Progenitor cell of endocrine pancreas (in vitro differentiated cells): ENCODE measurements at places on chromosomes 12 and 14. TPM values are rescaled to one million over a fixed set of nuclear protein-coding genes. Genes with fewer than 3 reads are reported as not detected.
A peak's percentile ranks its signal among the peaks of the same experiment; 100 is the strongest.

DNA sequence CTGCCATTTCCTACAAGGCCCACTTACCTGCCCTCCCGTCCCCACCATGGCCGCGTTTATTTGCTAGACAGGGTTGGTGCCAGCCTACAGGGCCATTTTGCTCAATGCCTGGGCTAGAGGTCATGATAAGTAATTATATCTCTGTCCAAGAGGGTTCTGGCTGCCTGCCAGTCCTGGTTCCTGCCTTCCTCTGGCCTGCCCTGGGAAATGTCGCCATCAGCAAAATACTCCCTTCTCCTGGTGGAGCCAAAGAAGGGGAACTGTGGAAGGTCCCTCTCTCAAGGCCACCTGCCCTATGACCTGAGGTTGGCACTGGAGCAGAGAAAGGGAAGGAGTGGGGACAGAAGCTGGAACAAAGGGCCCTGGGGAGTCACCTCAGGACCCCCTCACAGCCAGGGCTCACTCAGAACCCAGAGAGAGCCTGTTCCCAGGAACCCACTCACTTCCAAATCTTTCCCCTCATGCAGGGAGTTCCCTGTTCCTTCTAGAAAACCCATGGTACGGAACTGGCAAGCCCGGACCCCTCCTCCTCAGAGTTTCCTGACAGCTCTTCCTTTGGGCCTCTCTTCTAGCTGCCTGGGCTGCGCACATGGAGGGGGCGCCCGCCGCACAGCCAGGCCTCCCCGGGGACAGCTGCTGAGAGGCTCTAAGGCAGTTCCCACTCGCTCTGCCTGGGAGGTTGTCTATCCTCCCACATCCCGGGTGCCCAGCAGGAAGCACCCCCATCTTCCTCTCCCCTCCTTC, 280.5 kb downstream of the DPF3 start:
- no peak overlapping the region for H3K27ac ChIP-seq
- peak; percentile 4 for DNase-seq
- H3K27me3 ChIP-seq, result peaks cover 19% of the 10 kb centered on the region
- no peaks in the 10 kb centered on the region for H3K36me3 ChIP-seq
- H3K4me3 ChIP-seq, result no peak overlapping the region
- H3K4me1 ChIP-seq, result peaks cover 9% of the 10 kb centered on the region

GRCh38 chr12:106506691-106507090, 76.1 kb upstream of the RFX4 start:
- no peak overlapping the region for H3K27ac ChIP-seq
- no peak overlapping the region for H3K4me3 ChIP-seq
- no peaks in the 10 kb centered on the region for H3K27me3 ChIP-seq
- no peaks in the 10 kb centered on the region for H3K4me1 ChIP-seq

DNA sequence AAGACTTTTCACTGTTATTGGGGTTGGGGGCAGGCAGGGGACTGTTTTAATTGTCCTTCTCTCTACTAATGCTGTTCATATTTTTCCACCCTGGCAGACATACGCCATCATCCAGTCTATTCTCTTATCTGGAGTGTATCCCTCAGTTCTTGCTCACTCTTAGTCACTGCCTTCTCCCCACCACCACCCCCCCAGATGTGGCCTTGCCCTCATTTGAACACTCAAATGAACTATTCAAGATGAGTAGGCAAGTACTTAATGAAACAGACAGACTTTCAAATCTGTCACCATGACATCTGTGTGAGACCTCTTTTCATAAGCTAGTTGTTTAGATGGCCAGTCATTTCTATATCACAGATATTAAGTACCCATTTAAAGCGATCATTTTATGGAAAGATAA, 10.1 kb downstream of the NUDT4 start:
- peaks cover 13% of the 10 kb centered on the region for H3K36me3 ChIP-seq
- H3K4me1 ChIP-seq, result peaks cover 23% of the 10 kb centered on the region
- H3K4me3 ChIP-seq, result no peak overlapping the region

HOMEZ gene
- 21.1 and 22.5 TPM in 2 replicates for total RNA-seq
